HFFc6 (cell line): ENCODE measurements at places on chromosomes 11 and 22. TPM values are rescaled to one million over a fixed set of nuclear protein-coding genes. Genes with fewer than 3 reads are reported as not detected.
A peak's percentile ranks its signal among the peaks of the same experiment; 100 is the strongest.

Gene SOX10
- total RNA-seq = not detected in 3 replicates

Gene DLG2
- total RNA-seq = 0.41 to 0.48 TPM (median 0.46 TPM) in 3 replicates

Gene OR52H1
- total RNA-seq = not detected in 3 replicates

- no peak for DNase-seq
Observed at GRCh38 chr22:42946546-42947198, 68.3 kb downstream of the PACSIN2 start.

- peak; percentile 50 for DNase-seq
Observed at GRCh38 chr22:45154383-45154782, 9.3 kb upstream of the NUP50 start.

GRCh38 chr11:60941371-60942119 is 10.4 kb downstream of the SLC15A3 start:
- no peak for DNase-seq

DNA sequence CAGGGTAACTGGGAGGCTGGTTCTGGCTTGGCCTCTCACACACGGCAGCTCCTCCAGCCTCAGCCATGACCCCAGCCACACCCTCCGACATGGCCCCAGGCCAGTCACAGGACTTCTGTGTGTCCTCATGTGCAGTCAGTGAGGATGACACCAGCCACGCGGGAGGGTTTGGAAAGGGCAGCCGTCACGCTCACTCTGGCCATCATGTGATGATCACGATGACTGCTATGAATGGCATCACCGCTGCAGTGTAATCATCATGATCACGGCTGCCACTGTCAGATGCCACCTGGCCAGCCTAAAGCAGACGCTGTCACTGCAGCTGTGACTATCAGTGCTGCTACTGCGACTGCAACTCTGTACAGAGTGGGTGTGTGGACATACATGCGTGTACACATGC is 640.9 kb downstream of the BRD1 start:
- DNase-seq = no peak

DNA sequence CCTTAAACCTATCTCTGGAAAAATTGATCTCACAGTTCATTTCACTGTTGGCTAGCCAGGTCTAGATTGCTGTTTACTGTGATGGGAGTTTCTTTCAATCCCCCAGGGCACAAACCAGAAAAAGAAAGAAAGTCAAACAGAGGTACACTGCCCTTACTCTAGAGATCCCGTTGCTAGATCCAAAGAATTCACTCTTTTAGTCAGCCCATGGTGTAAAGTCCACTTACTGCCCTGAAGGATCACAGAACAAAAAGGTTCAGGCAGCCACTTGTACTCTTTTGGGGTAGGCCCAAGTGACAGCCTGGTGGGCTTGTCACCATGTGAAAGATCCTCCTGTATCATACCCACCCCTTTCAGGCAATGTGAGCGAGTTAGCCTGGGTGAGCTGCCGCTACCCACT is 162.6 kb upstream of the CCDC179 start:
- no peak for DNase-seq
